CD4-positive, alpha-beta T cell treated with Interleukin-15 for 4 hours (primary cell): ENCODE measurements at places on chromosomes 7 and 10.

DNA sequence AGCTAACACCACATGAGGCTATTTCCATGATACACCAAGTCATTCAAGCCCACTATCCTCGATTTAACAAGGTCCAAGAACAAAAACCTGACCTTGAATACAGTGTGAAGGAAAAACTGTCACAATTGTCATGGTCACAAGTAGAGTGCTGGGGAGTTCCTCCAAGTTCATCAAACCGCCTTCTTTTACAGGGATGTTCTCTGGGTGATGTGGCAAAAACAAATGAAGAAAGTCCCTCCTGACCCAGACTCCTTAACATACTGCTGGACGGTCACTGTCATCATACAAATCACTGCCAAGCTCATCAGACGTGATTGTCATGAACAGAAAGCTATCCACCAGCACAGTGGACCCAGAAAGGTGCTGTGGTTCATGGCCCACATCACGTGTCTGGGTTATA is 28.9 kb downstream of the HIPK2 start:
- DNase-seq, result no peak

DNA sequence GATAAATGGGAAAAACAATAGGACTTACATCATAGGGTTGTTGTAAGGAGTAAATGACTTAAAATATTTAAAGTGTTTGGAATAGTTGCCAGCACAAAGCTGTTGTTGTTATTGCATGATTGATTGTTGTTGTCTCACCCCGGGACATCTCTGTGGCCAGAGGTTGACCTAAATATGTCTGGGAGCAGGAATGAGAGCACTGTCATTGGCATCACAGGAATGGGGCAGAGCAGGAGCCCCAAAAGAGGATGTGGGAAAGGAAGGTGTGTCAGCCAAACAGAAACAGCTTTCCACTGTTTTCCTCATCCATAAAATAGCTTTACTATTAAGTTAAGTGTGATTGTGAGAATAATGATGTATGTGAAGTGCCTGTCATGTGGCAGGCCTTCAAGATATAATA is 121.6 kb downstream of the TMEM168 start:
- DNase-seq, result no peak

- DNase-seq, result no peak
Measured at GRCh38 chr7:17677408-17677807, 262.9 kb downstream of the SNX13 start.

GRCh38 chr10:103921750-103922195 is 3.8 kb upstream of the STN1 start:
- DNase-seq, result no peak

GRCh38 chr7:30062587-30062986 is 34.4 kb downstream of the PLEKHA8 start:
- DNase-seq, result peak; percentile 10

- no peak for DNase-seq
Measured at GRCh38 chr10:100372415-100373297, 25.6 kb downstream of the SCD start.

GRCh38 chr10:133445268-133445732 is 8.4 kb upstream of the SCART1 start:
- DNase-seq, result no peak

DNA sequence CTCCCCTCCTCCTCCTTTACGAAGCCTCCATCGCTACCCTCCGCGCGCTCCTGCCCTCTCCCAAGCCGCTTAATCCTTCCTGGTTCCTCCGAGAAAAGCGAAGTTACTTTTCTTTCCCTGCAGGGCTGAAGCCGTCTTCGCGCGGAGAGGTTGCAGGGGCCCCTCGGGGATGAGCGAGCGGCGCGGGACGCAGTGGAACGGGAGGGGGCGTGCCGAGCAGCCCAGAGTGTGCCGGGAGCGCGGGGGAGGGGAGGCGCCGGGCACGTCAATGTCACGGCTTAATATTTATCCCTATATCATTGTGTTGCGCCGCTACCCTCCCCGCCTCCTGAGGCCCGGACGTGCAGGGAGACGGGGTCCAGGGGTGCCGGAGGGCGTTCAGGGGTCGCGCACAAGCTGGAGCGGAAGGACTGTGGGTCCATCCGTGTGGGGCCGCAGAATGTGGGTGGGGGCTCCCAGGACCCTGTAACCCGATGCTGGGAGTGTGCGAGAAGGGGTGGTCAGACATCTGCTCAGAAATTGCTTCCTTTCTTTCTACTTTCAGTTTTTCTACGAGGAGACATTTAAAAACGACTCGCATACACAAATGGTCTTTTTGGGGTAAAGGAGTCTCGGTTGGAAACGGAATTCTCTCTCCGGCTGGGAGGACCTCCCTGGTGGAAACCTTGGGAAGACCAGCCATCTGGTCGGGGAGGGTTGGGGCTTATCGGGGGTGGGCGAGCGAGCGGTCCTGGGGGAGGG is 2.4 kb downstream of the CDK6 start:
- peak; percentile 67 for DNase-seq

- DNase-seq, result no peak
Measured at GRCh38 chr10:107103174-107104025, 61.1 kb downstream of the SORCS1 start.

DNA sequence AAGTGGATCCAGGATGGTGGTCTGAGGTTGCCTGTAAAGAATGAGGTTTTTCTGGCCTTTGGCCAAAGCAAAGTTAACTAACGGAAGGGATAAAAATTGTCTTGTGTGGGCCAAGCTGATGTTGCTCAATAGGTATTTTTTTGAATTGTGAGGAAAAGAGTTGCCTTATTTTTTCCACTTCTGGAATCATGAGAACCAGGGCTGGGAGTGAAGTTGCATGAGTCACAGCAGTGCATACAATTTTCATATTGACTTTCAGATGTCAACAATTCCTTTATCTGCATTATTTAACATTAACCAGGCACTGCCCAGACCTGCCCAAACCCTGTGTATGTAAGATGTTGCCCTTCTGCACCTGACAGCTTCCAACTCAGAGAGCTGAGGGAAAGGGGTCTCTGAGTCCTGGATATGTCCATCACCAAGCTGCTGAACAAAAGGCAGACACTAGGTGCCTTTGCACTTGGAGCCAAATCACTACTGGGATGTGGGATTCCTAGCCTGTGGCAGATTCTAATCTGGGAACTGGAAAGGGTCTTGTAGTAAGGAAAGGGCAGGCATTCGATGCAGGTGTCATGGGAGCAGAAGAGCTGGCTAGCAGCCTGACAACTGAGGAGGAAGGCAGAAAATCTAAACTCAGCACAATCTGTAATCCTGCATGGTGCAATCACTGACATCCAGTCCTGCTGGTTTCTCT is 52.3 kb upstream of the SLC35B4 start:
- DNase-seq, result no peak

GRCh38 chr7:16891338-16891737 is 9.6 kb upstream of the AGR3 start:
- DNase-seq, result peak; percentile 33

GRCh38 chr7:33534833-33535232 is 370.5 kb upstream of the BMPER start:
- no peak for DNase-seq

DNA sequence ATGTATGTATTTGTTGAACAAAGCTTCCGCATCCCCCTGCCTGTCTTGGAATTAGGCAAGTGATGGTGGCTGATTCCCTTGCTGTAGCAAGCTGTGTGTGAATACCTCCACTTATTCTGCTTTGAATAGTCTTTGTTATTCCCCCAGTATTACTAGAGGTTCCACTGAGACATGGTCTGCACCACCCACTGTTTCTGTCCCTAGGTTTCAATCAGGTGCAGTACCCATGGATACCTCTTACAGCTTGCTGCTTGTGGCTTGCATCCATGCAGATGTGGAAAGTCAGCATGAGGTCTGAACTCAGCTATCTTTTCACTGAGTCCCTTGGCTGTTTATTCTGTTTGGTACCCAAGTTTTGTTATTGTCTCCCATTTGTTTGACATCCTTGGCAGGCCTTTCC is 447.4 kb downstream of the GRM8 start:
- DNase-seq, result no peak

- no peak for DNase-seq
Measured at GRCh38 chr7:17846935-17847334, 93.4 kb downstream of the SNX13 start.

DNA sequence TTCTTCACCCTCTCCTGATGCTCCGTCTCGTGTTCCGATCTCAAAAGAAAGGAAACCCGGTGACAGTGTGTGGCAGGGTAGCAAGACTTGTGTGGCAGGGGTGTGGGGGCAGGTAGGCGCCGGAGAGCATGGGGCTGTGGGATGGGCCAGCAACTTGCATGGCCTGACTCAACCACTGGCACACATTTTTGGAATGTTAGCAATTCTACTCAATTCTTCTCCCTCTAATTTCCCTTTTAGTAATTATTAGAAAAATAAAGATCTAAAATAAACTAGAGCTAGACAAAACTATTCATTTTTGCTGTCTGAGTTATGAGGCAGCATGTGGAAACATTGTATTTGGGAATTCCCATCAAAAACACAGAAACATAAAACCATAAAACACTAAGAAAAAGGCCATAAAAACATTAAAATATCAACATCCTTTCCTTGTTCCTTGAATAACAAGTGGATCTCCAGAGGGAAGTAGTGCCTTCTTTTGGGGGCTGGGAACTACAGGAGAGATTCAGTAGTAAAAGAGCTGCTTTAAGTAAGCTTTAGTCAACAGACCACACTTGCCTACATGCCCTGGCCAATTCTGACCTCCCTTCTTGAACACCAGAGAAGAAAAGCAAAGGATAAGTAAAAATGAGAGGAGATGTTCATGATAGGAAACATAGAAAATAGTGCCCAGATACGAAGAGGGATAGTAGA is 21.8 kb downstream of the SEMA3C start:
- DNase-seq, result no peak

- DNase-seq, result no peak
Measured at GRCh38 chr10:51342381-51342780, 268.1 kb downstream of the PRKG1 start.

GRCh38 chr10:72808001-72808400 is 85.5 kb upstream of the OIT3 start:
- DNase-seq, result no peak

DNA sequence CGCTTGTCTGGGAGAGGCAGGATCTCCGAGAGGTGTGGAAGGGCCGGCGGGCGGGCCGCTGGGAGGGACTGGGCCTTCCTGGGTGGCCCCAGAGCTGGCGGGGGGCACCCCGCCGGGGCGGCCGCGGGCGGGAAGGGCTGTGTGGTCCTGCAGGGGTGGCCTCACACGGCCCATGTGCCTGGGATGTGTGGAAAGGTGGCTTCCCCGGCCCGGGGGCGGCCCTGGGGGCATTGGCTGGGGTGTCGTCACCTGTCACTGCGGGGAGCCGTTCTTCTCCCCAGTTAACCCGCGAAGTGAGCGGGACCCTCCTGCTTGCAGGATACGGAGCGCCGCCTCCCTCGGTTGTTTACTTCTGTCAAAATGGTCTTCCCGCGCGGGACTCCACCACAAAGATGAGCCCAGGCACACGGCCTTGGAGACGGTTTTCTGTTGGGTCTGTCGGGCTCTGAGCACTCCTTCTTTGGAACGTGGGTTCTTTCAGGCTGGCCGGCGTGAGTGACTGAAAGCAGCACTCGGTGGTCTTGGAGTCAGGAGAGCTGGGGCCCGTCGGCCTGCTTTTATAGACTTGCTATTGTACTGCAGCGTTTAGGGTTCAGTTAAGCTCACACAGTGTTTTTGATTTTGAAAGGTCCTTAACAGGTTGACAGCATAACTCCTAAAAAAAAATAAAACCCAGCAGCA is 700 bp downstream of the SMC3 start:
- DNase-seq, result peak; percentile 42

DNA sequence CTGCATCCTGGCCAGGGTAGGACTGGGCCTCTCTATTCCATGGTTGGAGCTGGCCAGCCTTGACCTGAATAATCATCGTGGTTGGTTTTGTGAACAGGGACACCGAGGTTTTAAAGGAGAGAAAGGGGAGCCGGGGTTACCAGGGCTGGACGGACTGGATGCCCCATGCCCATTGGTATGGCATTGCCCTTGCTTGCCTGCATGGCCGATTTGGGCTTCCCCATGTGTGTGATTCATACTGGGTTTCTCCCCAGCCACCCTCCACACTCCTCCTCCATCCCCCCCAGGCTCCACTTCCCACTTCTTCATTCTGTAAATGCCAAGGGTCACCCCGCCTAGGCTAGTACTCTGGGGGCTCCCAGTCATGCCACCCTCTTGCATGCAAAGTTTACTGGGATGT is 98.8 kb upstream of the MACROH2A2 start:
- DNase-seq, result peak; percentile 1

- DNase-seq, result no peak
Measured at GRCh38 chr7:38506756-38507155, 124.4 kb downstream of the AMPH start.

- no peak for DNase-seq
Measured at GRCh38 chr7:138235207-138235606, 158.9 kb downstream of the AKR1D1 start.

DNA sequence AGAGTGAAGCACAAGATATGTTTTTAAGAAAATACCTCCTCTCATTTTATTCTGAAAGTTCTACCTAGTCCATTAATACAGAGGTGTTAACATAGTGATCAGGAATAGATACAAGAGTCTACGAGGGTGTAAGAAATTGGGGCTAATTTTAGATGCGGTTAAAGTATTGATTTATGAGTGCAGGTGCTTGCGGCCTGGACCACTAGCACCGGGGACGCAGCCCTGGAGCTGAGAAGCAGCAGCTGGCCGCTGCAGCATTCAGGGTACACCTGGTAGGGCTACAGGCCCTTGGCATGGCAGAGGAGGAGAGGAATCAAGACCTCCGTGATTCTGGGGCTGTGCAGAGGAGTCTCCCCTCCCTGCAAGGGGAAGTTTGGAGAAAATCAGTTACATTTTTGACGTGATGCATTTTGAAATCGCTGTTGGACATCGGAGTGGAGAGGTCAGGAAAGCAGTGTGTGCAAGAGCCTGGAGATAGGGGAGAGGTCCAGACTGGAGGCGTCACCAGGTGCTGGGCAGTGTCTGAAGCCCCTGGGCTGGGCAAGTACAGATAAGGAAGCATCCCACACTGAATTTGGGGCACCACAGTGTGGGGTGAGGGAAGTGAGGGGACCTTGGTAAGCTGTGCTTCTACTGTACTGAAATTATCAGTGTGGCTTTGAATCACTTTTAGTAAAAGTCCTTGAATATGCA is 112.3 kb downstream of the VWC2 start:
- DNase-seq, result no peak

DNA sequence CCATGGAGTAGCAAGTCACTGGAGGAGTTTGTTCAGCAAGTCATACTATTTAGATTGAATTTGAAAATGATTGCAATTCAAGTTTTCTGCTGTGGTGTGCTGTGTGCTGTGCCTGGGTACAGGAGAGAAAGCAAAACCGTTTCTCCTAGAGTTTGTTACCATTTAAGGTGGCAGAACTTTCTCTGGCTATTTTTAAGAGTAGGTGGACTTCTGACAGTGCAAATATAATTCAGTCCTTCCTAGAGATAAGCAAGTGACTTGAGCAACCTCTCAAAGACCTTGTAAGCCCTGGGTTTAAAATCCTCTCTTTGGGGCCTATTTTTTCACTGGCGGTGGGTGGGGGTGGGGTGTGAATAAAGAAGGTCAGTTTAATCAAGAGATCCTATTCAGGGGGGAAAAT is 42.9 kb upstream of the FGL2 start:
- DNase-seq, result no peak

DNA sequence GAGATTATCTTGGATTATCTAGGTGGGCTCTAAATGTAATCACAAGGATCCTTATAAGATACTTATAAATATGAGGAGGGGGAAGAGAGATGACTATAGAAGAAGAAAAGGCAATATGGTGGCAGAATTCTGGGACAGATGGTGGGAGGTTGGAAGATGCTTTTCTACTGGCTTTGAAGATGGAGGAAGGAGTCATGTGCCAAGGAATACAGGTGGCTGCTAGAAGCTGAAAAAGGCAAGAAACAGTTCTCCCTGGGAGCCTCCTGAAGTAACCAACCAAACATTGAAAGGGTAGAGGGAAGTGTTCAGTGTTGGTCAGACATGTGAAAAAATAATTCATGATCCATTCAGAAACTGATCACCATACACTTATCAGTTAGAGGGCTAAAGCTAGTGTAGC is 213.3 kb downstream of the WDR11 start:
- DNase-seq, result no peak

- DNase-seq, result no peak
Measured at GRCh38 chr7:11843113-11843765, 11.2 kb upstream of the THSD7A start.
